ENCODE measurements at places on chromosomes 16 and 17. TPM values are rescaled to one million over a fixed set of nuclear protein-coding genes. Genes with fewer than 3 reads are reported as not detected.

GRCh38 chr17:50787106-50787505, 19.8 kb upstream of the ANKRD40CL start:
- H3K36me3 ChIP-seq = no peaks in the 10 kb centered on the region
- no peak for DNase-seq
- no peak overlapping the region for H3K27ac ChIP-seq
- no peaks in the 10 kb centered on the region for H3K27me3 ChIP-seq
- H3K4me1 ChIP-seq = peaks cover 9% of the 10 kb centered on the region

DNA sequence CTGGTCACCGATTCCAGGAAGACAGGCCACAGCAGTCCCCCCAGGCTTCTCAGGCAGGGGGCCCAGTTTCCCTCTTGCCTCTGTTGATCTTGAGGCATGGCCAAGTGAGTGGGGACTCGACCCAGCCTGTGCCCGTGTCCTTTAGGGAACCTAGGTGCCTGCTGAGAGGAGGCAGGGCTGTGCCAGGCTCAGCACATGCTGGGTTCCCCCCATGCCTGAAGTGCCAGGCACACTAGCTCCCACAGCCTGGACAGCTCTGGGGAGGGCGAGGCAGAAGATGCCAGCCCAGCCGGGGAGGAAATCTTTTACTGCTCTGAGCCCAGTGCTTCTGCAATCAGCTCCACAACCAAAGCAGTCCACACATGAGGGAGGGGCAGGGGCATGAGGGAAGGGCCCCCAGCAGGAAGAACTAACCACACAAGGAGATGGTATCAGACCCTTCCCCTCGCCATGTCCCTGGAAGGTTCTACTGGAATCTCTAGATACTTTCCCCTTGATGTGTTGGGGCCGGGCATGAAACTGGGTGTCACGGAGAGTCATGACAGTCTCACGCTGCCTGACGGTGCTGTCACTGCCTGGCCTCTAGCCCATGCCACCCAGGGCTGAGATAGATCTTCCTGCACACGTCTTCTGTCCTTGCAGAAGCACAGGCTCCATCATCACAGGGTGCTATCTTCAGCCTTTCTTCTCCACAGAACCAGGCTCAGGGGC, 25.5 kb downstream of the MYO18A start:
- peaks cover 49% of the 10 kb centered on the region for H3K4me1 ChIP-seq
- H3K36me3 ChIP-seq = no peaks in the 10 kb centered on the region
- H3K27ac ChIP-seq = peak overlapping the region; percentile 71
- DNase-seq = no peak
- no peak overlapping the region for H3K4me3 ChIP-seq

The KRTAP3-2 gene
- not detected for total RNA-seq

DNA sequence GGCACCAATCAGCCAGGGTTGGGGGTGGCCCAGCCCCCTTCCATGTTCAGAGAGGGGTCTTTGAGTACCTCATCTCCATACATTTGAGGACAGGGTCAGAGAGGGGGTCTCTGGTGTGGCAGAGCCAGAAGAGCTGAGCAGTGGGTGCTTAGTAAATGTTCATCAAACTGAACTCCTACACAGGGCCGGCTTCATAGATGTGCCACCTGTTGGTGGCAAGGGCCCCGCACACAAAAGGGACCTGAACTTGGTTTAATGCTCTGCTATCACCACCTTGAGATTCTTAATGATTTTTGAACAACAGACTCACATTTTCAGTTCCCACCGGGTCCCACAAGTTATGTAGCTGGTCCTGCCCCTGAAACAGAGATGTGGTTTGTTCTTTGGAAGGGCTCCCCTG, 9.0 kb upstream of the C1QL1 start:
- H3K27me3 ChIP-seq = no peaks in the 10 kb centered on the region
- no peaks in the 10 kb centered on the region for H3K36me3 ChIP-seq
- no peak overlapping the region for H3K27ac ChIP-seq
- H3K4me1 ChIP-seq = no peaks in the 10 kb centered on the region
- no peak overlapping the region for H3K4me3 ChIP-seq

DNA sequence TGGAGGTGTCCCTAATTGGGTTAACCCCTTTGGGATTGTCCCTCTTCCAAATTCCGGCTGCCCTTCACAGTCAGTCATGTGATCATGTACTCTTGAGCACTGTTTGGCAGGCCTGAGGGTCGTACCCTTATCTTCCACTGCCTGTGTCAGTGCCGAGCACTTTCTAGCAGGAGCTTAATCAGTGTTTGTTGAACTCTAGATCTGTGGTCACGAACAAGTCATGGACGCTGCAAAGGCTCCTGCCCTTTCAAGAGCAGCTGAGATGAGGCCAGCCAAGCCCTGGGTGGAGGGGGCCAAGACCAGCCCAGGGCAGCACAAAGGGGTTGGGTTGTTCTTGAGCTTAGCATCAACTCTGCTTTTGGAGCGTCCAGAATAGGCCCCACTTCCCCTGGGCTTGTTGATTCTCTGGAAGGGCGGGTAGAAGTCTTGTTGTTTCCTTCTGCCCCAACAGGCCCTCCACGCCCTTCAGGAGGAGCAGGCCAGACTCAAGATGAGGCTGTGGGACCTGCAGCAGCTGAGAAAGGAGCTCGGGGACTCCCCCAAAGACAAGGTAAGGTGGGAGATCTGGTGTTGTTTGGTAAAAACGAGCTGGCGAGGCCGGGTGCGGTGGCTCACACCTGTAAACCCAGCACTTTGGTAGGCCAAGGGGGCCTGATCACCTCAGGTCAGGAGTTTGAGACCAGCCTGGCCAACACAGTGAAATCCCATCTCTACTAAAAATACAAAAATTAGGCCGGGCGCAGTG, 5.3 kb downstream of the IFI35 start:
- H3K36me3 ChIP-seq = no peaks in the 10 kb centered on the region
- H3K27ac ChIP-seq = no peak overlapping the region
- no peak overlapping the region for H3K4me3 ChIP-seq
- DNase-seq = no peak

- H3K4me1 ChIP-seq = peaks cover 15% of the 10 kb centered on the region
- H3K27ac ChIP-seq = no peak overlapping the region
- H3K27me3 ChIP-seq = no peaks in the 10 kb centered on the region
- DNase-seq = no peak
- H3K4me3 ChIP-seq = no peak overlapping the region
- no peaks in the 10 kb centered on the region for H3K36me3 ChIP-seq
These were observed 2.1 kb upstream of the KANSL1 start for GRCh38 chr17:46195217-46195855.

The LRRC36 gene
- total RNA-seq = 1.7 TPM

DNA sequence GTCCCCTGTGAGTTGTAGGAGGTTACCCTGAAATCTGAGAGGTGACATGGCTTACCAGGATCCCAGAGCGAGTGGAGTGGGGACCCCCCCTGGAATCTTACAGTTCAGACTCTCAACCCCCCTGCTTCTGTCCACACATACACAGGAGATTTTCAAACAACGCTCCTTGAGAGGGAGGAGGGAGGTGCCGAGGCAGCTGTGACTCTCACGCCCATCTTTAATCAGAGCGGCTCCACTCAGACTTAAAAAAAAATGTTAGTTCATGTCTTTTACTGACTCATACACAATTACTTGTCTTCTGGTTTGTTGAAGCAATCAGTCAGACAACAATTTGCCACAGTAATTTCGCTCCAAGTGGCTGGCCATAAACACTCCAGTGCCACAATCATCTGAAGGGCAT, 15.4 kb upstream of the TMEM220 start:
- no peaks in the 10 kb centered on the region for H3K27me3 ChIP-seq
- DNase-seq = no peak
- no peaks in the 10 kb centered on the region for H3K4me1 ChIP-seq
- no peak overlapping the region for H3K4me3 ChIP-seq
- H3K36me3 ChIP-seq = no peaks in the 10 kb centered on the region

Measured in pancreas (tissue), 10 donors.